Kasumi-1 (cell line): ENCODE measurements at places on chromosomes 3 and 15.
A peak's percentile ranks its signal among the peaks of the same experiment; 100 is the strongest.

- DNase-seq: no peak
Observed at GRCh38 chr3:127661600-127661999, 11.2 kb upstream of the ABTB1 start.

- no peak for DNase-seq
Observed at GRCh38 chr3:58027704-58028317, 19.6 kb downstream of the FLNB start.

DNA sequence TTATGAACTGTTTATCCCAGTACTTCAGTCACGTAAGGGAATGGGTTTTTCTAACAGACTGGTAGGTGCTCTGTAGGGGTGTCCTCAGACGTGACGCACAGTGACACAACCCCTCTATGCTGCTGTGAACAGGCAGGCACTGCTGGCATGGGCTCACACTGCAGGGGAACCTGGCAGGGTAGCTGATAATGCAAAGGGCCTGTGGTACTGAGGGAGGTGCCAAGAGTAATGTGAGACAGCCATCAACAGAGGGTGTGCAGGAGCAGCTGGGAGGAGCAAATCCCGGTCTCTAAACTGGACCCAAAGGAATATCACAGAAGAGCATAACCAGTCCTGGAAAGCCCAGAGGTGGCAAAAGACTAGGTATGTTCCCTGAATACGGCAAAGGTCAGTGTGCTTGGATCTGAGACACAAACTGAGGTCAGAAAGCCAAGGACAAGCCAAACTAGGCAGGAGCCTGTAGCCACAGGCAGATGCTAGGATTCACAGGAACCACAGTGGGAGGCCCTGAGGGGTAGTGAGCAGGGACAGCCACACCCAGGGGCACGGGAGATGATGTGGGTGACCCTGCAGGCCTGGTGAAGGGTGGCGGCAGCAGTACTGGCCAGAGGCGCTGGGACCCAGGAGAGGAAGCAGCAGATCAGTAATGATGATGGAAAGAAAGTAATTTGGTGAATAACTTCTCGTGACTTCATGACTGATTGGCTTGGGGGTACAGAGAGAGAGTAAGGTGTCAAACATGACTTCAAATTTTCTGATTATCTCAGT lies 248.1 kb upstream of the CHRNA7 start:
- no peak for DNase-seq

DNA sequence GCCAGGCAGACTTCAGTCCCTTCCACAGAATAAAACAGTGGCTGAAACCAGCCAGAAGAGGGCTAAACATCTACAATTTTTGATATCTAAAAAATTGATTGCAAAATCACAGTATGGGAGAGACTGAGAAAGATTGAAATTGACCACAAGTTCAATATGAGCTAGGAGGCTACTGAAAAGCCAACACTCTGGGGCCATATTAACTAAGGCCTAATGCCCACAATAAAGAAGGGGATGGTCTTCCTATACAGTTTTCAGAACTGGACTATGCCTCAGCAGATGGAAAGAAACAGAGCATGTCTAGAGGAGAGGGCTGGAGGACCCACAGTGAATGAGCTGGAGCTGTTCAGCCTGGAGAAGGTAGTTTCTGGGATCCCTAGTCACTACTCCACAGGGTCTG lies 53.2 kb downstream of the WNT7A start:
- DNase-seq: no peak

GRCh38 chr3:19002606-19003005 lies 145.7 kb upstream of the KCNH8 start:
- DNase-seq: no peak

GRCh38 chr3:21795921-21796320 lies 44.9 kb upstream of the ZNF385D start:
- DNase-seq: no peak

DNA sequence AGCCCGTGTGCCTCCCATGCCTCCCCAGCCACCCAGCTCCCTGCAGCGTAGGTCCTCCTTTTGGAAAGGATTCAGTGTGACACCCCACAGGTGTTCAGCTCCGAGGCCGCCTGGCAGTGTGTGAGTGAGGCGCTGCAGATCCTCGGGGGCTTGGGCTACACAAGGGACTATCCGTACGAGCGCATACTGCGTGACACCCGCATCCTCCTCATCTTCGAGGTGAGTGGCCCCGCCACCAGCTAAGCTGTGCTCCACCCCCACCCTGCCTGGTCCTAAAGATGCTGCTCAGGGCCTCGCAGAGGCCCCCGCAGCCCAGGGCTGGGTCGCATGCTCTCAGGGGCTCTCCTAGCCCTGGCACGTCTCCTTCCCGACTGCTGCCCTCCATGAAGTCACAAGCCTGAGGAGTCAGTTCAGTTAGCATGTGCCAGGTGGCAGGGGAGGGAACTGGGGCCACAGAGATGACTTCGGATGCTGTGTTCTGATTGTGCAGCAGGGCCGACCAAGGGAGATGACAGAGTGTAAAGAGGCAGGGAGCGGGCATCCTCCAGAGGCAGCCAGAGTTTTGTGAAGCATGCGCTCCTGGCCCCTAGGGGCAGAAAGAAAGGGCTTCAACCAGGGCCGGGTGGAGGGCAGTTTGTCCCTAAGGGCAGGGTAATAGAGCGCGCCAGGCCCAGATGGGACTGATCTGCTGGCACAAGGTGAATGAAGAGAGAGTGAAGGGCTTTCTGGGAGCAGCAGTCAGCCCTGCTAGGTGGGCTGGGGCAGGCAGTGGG lies 26.8 kb downstream of the ACAD9 start:
- DNase-seq: no peak

DNA sequence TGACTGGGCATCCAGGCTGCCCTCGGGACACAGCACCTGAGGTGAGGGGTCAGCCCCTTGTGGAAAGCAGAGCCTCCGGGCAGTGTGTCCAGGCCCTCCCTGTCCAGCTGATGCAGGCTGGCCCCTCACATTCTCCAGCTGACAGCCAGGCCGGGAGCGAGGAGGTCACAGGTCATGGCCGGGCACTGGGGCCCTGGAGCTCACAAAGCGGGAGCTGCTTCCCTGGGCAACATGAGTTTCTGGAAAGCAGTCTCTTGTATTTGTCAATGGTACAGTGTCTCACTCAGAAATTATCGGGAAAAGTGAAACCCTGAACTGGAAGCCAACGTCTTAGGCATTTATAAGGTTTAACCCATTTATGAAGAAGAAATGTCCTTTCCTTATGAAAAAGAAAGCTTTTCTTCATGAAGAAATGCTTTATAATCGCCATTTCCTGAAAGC lies 118.5 kb downstream of the OPA1 start:
- DNase-seq: no peak

DNA sequence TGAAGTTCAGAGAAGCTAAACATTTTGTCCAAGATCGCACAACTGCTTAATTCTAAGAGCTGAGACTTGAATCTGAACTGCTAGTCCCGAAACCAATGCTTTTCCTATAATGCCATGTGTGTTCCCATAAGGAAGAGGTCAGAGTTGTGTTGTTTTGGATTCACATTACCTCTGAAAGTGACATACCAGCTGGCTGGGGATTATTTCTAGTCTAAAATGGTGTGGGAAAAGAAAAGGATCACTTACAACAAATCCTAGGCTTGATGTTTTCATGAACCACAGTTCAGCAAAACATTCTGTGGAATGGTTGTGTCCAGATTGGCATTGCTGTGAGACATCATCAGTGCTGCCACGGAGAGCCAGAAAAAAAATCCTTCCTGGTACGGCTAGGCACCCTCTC lies 35.0 kb upstream of the LRRC3B start:
- no peak for DNase-seq

DNA sequence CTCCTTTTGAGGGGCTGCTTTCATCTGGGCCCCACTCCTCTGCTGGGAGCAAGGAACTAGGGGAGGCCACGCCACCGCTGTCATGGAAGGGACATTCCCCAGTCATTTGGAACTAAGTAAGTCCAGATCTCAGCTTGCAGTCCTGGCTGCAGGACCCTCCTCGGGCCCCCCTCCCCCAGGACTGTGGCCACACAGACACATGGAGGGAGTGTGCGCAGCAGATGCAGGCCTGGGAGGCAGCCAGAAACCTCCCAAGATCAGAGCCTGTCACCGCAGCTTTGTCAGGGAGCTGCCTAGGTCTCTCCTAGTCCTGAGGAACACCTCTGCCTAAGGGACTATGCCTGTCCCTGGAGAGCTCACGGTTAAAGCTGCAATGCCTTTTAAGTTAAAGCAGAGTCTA lies 7.3 kb upstream of the SEMA3F start:
- no peak for DNase-seq

GRCh38 chr15:59283717-59284391 lies 77.2 kb downstream of the LDHAL6B start:
- DNase-seq: no peak

DNA sequence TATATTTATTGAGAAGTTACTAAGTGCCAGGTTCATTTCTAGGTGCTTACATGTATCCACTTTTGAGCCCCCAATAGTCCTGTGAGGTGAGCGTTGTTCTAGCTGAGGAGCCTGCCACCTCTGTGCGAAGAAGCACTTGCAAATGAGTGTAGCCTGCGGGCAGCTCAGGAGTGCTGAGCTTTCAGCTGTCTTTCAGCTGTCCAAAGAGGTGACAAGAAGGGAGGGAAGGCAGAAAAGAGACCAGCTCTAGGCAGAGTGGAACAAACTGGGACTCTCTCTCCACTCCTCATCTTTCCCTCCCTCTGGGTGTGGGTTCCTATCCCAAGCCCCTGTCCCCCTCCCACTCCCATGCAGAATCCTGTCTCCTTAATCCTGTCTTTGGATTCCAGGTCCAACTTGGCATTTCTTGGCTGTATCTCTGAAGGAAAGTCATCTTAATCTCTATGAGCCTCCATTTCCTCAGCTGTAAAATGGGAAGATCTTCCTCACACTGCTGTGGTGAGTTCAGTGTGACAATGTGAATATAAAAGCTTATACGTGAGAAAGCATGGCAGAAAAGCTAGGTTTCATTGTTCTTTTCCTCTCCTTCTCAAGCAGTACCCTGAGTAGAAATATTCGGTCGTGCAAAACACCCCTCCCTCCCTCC lies 6.7 kb upstream of the SRP14 start:
- DNase-seq: no peak

DNA sequence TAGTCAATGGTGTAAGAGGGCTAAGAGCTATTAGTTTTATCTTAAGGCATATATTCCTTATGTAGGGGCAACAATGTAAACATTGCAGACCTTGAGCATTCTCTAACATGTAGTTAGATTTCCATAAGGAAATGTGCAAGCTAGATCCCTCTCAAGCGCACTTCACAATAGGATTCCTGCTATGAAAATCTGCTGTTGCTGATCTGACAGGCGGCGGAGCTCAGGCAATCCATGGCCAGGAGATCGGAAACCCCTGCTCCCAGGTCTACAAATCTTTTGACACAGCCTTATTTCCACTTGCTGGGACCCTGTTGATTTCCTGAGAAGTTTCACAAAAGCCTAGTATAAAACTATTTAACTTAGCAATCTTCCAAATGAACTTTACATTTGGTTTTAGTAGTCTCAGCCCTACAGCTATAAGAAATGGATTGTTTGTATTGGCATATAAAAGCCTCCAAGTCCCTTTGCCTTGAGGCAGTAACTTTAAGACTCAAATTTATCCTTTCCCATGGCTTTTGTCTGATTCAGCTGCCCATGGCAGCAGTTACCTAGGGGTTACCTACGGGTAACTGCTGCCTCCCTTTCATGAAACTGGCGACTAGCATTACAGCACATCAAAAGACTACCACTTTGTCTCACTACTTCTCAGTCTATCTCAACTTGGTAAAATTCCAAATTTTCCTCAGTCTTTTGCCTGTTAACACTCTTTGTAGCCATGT lies 22.7 kb downstream of the TRA2B start:
- DNase-seq: no peak

- no peak for DNase-seq
Observed at GRCh38 chr3:140501770-140502364, 176.0 kb upstream of the TRIM42 start.

DNA sequence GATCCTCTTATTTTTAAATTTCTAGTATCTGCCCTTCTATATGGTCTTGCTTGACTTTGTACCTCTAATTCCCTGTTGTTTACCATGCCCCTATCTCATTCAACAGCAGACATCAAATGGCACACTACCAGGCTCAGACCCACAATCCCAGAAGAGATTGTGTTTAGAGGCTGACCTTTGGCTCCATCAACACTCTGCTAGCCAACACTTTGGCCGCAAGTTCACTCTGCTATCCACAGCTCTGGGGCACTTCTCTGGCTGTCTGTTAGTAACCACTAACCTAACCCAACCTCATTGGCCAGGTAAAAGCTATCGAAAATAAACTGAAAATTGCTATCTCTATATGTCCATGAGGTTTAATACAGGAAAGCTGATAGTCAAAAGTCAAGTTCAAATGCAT lies 646.0 kb upstream of the CCDC54 start:
- no peak for DNase-seq

- DNase-seq: peak; percentile 63
Observed at GRCh38 chr3:32569540-32570420, 878 bp downstream of the DYNC1LI1 start.

DNA sequence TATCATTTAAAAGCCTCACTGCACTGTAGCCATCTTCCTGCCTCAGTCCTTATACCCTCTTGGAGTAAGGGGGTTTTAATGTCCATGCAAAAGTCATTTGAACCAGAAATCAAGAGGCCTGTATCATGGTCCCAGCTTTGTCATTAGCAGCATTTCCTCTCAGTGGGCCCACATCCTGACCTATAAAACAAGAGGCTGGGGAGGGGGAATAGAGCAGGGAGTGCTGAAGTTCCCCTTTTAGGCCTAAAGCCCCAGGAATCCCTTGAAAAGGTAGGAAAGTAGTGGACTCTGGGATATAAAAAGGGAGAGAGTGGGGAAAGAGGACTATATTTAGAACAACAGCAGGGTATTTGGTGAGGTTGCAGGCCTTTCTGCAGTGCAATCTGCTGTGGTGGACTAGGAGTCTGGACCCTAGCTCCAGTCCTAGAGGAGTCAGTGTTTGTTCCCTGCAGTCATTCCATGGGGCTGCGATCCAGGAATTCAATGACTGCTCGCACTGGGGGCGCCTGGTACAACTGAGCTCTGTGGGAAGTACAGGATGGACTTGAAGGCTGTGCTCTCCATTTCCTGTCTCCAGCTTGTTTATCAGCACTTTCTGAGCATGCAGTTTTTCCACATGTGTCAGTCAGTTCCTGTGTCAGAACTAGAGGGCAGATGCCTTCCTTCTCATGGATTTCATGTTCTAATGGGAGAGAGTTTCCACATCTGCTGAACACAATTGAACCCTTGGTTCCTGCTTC lies 46.8 kb downstream of the PDHB start:
- peak; percentile 62 for DNase-seq
